Stimulated activated CD8-positive, alpha-beta memory T cell treated with anti-CD3 and anti-CD28 coated beads, Interleukin-2, amount 100 ng/mL, for 1 hour (primary cell): ENCODE measurements at places on chromosomes 5 and 9.

- no peak for DNase-seq
These were observed 34.7 kb upstream of the MIER3 start for GRCh38 chr5:56986626-56986947.

DNA sequence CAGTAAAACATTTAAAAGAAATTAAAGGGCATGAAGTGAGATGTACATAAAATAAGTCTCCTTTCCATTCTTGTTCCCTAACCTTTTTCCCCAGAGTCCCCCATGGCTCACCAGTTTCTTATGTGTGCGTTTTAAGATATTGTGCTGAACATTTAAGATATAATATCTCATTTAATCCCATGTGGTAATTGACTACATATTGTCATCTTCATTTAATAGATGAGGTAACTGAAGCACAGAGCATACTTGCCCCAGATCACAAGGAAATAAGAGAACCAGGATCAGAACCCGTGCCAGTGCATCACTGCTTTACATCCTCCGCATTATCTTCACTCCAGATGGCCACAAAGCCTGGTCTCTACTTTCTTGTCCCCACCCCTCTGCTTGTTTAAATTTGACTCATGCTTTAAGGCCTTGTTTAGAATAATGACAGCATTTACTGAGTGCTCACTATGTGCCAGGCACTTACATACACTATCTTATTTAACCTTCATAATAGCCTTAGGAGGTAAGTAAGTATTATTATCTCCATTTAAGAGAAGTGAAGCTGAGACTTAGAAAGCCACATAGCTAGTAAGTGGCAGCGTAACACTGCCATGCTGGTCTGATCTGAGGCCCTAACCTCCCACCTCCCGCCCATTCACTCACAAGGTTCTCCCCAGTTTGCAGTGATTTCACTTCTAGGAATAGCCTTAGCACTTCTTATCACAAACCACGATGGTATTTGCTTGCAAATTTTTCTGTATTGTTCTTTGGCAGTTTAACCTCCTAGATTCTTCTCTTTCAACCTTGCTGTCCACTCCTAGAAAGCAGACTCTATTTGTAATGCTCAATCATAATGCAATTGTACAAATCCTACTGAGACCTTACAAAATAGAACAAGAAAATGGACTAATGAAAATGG is 78.4 kb upstream of the IL6ST start:
- DNase-seq: no peak

GRCh38 chr9:76465442-76466298 is 6.7 kb downstream of the GCNT1 start:
- DNase-seq: no peak

- no peak for DNase-seq
These were observed 494.6 kb downstream of the GADD45G start for GRCh38 chr9:90099262-90099963.

- no peak for DNase-seq
These were observed 79.5 kb upstream of the NFIL3 start for GRCh38 chr9:91502913-91503672.

DNA sequence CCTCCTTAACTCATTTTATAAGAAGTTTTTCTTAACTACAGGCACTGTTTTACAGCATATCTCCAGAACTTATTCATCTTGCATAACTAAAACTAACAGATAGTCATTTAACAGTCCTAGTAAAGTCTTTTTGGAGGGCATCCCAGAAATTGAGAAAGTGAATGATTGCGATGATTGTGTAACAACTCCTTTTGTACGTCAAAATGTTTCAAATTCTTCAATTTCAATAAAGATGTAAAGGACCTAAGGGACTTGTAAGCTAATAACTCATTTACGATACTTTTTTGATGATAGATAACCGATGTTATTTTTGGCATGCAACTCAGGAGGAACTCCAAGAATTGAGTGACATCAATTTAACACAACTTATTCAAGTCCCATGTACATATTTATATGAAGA is 42.7 kb downstream of the SVEP1 start:
- DNase-seq: no peak

DNA sequence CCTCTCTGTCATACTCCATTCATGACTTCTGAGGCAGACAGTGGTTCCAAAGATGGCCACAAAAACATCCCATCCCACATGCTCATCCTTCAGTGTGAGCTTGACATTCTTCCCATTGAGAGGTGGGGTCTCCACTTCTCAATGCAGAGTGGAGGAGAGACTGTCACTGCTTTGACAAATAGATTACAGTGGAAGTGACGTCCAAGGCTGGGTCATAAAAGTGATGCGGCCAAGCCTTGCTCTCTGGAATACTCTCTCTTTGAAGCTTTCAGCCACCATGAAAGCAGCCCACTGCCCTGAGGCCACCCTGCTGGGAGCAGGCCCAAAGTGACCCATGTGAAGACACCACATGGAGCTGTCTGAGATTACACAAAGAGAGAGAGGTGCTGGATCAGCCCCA is 59.0 kb upstream of the DNAH5 start:
- DNase-seq: no peak
